ENCODE measurements at places on chromosomes 16 and 17.

DNA sequence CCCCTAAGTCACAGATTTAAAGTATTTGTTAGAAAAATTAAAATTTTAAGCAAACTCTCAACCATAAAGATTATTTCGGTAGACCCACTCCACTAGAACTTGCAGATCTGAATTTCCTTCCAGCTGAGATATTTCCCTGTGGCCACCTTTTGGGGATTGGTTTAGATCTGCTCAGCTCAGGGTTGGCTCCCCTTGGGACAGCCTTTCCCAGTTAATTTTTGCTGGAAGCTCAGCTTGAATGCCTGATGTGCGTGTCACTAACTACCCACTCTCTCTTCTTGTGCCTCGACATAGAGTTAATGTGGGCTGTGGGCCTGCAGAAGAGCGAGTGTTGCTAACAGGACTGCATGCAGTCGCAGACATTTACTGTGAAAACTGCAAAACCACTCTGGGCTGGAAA is 57.6 kb downstream of the YPEL2 start:
- no peak for DNase-seq

- no peak for DNase-seq
Measured at GRCh38 chr16:89822188-89823086, 5.8 kb upstream of the SPIRE2 start.

- no peak for DNase-seq
Measured at GRCh38 chr16:11251525-11252481, 4.2 kb downstream of the SOCS1 start.

GRCh38 chr17:3719265-3719664 is 4.4 kb upstream of the HASPIN start:
- DNase-seq, result no peak

DNA sequence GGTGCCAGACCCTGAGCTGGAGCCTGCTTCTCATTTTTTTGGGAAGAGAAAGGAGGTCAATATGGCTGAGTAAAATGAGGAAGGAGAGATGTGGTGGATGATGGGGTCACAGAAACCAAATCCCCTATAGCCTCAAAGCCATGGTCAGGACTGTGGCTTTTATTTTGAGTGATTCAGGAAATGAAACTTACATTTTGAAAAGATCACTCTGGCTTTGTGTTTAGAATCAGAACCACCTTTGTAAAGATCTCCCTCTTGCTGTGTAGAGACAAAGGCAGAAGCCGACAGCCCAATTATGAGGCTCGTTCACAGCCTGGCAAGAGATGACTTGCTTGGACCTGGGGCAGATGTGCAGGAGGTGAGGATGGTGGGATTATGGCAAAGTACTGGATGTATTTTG is 121.6 kb upstream of the ANKFN1 start:
- DNase-seq, result no peak

- no peak for DNase-seq
Measured at GRCh38 chr17:193841-194806, 12.7 kb upstream of the DOC2B start.

DNA sequence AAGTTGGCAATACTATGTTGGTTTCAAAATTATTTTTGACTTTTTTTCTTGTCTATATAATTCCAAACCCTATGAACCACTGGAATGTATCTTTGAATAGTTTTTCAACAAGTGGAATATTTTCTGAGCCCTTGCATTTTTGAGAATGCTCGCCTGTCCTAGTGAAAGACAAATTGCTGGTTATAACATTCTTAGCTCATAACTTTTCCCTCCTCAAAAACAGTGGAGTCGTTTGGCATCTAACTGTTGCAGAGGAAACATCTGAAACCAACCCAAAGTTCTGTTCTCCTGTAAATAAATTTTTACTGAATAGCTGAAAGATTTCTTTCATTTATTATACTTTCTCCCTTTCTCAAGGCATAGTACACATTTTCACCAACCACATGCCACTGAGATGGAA is 11.3 kb upstream of the COX10 start:
- DNase-seq, result no peak

DNA sequence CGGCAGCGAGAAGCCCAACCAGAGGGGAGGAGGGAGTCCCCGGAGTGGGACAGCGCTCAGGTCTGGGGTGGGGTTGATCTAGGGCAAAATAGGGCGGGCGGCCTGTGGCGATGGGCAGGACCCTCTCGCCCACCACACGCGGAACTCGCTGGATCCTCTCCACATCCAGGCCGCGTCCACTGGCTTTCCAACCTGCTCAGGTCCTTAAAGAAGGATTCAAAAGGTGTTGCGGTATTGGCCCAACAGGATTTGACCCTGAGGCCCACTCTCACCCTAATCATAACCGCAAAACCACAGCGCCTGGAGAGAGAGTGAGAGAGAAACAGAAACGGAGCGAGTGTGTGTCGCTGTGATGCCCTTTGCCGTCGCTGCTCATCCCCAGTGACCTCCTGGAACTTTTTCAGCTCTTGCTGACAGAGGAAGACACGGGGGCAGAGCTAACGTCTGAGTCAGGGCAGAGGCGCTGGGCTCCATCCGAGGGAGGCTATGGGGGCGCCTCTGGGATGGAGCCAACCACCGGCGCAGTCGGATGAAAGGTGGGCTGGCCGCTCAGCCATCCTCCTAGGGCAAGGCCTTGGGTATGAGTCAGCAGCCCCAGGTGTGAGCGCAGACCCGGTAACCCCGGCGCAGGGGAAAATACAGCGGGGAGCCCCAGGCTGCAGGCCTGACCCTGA is 16.7 kb upstream of the OR1F1 start:
- DNase-seq, result no peak

DNA sequence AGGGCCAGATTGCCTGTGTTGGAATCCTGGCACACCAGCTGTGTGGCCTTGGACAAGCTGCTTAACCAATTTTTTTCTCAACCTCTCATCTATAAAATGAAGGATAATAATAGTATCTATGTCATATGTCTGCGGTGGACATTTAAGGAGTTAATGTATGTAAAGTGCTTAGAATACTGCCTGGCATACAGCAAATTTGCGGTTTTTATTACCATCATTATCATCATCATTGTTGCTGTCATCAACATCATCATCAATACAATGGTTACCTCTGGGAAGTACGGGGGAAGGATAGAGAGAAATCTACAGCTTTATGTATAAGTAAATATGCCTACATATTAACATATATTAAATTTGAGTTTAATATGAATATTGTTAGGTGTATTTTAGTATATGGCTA is 37.1 kb upstream of the COX10 start:
- DNase-seq, result no peak
